ENCODE measurements at places on chromosomes 11 and 22. TPM values are rescaled to one million over a fixed set of nuclear protein-coding genes. Genes with fewer than 3 reads are reported as not detected.
A peak's percentile ranks its signal among the peaks of the same experiment; 100 is the strongest.

DNA sequence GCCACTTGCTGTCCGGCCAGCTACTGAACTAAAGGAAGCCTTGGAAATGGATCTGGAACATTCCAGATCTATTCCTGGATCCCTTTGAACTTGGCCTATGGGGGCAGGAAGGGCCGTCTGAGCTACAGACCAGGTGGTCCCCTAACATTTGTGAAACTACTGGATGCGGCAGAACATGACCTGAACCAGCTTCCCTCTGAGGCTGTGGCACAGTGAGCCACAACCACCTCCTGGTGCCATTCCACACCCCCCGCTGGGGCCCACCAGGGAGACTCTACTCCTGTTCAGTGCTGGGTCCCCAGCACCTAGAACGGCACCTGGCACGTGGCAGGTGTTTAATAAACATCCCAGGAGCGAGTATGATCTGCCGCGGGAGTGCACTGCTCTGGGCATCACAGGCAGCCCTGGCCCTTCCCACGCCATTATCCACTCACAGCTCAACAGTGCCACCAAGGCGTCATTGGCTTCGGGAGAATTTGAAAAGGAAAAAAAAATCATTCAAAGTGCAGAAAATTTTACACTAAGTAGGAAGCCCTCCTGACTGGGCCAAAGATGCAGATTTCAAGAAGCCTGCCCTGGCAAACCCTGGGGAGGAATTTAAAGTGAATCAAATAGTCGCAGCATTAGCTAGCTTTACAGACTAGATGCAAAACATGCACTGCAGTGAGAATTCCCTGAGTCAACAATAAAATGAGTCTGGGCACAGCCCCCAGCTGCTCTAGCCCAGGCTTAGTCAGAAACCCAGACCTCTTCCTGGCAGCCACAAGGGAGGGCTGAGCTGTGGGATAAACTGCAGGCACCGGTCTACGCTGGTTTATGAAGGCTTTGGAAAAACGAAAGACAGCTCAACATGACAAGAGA is 14.3 kb upstream of the EFCAB6 start:
- H3K27me3 ChIP-seq: no peaks in the 10 kb centered on the region
- H3K4me3 ChIP-seq: no peak overlapping the region
- DNase-seq: no peak

DNA sequence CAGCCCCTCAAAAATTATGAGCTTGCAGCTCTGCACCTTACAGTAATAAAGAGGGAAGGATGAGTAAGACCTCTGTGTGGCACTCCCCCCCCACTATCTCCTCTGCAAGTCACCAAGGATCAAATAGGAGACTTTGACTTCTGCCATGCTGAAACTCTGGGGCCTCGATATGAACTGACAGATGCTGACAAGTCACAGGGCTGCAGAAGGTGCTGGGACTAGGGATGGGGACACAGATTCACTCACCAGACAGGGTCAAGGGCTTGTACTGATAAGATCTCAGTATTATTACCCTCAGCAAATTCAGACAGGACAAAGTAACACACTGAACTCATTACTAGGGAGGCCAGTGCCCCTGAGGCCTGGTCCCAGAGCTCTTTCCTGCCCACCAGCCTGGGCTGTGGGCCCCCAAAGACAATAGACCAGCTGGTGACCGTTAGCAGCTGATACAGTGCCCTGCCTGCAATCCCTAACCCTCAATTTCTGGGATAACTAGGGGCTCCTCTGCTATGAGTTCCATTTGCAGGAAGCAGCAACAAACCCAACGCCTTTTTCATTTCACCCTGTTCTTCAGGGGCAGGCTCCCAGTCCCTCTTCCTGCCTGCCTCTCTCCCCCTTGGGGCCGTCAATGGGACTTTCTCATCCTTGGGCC is 20.1 kb downstream of the TMPRSS13 start:
- DNase-seq: peak; percentile 45
- no peaks in the 10 kb centered on the region for H3K27me3 ChIP-seq
- no peak overlapping the region for H3K27ac ChIP-seq
- no peak overlapping the region for H3K4me3 ChIP-seq

The CDC42BPG gene
- 36.0 TPM for total RNA-seq

The FXYD2 gene
- not detected for total RNA-seq

- H3K36me3 ChIP-seq: no peaks in the 10 kb centered on the region
- no peak overlapping the region for H3K27ac ChIP-seq
- H3K27me3 ChIP-seq: peaks cover 1% of the 10 kb centered on the region
- H3K4me3 ChIP-seq: no peak overlapping the region
- no peak for DNase-seq
- no peaks in the 10 kb centered on the region for H3K4me1 ChIP-seq
Observed at GRCh38 chr11:125270711-125271110, 106.2 kb downstream of the PKNOX2 start.

The SULT4A1 gene
- not detected for total RNA-seq

The SLC22A6 gene
- not detected for total RNA-seq

DNA sequence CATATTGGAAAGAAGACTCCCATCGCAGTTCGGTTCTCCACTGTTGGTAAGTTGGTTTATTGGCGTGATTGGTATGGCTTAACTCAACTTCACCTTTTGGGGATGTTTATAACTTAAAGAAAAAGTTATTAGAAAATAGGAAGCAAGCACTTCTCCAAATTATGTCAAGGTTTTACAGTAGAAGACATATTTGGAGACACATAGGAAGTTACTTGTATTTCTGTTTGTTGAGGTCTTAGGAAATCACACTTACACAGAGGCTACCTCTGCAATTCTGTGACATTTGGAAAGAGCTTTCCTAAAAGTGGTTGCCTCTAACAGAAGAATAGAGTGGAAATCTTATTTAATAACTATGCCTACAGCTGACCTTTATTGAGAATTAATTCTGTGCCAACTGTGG is 12.3 kb downstream of the CAT start:
- H3K4me1 ChIP-seq: no peaks in the 10 kb centered on the region
- DNase-seq: no peak
- H3K36me3 ChIP-seq: peaks cover 1% of the 10 kb centered on the region
- H3K27me3 ChIP-seq: no peaks in the 10 kb centered on the region
- H3K27ac ChIP-seq: no peak overlapping the region
- H3K4me3 ChIP-seq: no peak overlapping the region

The MS4A15 gene
- not detected for total RNA-seq

DNA sequence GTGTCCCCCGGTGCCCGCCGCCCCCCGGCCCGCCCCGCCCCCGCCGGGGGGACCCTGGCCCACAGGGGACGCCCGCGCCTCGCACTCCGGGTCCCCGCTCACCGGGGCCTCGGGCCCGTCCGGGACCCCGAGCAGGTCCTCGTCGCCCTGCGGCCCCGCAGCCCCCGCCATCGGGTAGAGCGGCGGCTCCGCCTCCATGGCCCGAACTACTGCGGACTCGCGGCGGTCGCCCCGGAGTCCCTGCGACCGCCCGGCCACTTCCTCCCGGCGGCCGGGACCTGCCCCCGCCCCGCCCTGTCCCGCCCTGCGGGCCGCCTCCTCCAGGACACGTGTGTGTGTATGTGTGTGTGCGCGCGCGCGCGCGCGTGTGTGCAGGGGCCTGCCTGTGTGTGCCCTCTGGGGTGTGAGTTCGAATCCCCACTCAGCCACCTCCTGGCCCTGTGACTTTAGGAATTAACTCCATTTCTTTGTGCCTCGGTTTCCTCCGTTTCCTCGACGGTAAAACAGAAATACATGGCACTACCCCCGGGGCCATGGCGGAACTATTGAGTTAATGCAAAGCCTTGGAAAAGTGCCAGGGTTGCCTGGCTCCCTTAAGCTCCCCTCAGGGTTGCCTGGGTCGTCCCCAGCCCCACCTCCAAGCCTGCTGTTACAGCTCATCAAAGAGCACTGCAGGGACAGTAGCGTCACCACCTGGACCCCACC is at the start of gene UNC93B1:
TSS of gene UNC93B1 (minus strand) at position 252 of the 705 bp plus-strand sequence. CDS start at position 198, 54 bp downstream.
- H3K4me3 ChIP-seq: peak within 1 kb of the TSS; percentile 66
- peak within 1 kb of the TSS; percentile 85 for H3K27ac ChIP-seq
- peaks cover 9% of the 10 kb centered on the region for H3K4me1 ChIP-seq
- H3K27me3 ChIP-seq: no peaks in the 10 kb centered on the region
- 0 out of 2 replicates have a peak, but pooled peaks cover 1% of the 10 kb centered on the region for H3K36me3 ChIP-seq

DNA sequence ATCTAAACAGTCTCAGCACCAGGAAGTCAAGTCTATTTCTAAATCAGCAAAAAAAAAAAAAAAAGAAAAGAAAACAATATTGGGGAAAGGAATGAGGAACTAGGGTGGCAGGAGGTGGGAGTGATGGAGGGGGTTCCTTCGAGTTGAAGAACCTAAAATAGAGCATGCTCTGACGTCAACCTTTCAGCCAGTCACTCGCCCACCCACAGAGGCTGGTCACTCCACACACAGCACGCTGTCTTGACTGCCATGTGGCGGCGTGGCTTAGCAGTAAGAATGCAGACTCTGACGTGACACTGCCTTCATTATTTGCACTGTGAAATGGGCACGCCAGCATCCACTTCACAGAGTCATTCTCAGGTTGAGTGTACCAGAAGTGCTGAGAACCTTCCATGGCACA is 48.3 kb downstream of the LARGE1 start:
- H3K27me3 ChIP-seq: no peaks in the 10 kb centered on the region
- no peak overlapping the region for H3K27ac ChIP-seq
- H3K4me1 ChIP-seq: no peaks in the 10 kb centered on the region
- H3K4me3 ChIP-seq: no peak overlapping the region
- no peak for DNase-seq
- no peaks in the 10 kb centered on the region for H3K36me3 ChIP-seq

DNA sequence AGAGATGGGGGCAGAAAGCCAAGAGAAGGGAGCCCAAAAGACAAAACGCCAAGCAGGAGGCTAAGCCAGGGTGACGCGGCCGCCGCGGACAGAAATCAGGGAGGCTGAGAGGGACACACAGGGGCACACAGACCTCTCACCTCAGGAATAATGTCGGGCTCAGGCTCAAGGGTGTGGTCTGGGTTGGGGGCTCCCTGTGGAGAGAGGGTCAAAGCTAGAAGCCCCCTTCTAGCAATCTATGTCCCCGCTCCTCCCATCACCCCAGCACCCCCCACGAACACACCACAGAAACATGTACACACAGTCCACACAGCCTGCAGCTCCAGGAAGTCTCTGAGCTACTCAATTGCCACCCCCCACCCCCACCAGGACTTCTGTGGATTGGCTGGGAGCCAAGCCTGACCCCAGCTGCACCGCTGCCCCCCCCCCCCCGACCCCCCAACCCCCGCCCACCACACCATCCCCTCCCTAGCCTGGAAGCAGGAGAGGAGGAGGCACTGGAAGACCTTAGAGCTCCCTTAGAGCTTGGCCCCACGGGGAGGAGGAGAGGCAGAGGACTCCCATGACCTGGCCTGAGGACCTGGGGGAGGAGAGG is 6.9 kb downstream of the BCL9L start:
- H3K4me1 ChIP-seq: peaks cover 92% of the 10 kb centered on the region
- 0 out of 2 replicates have a peak, but pooled peaks cover 3% of the 10 kb centered on the region for H3K36me3 ChIP-seq
- peak overlapping the region; percentile 28 for H3K4me3 ChIP-seq
- peak overlapping the region; percentile 100 for H3K27ac ChIP-seq
- no peaks in the 10 kb centered on the region for H3K27me3 ChIP-seq
- DNase-seq: peak; percentile 86

The TECTA gene
- 0.41 TPM for total RNA-seq

The TPBGL gene
- total RNA-seq: 0.19 TPM

The NLRP10 gene
- 0.14 TPM for total RNA-seq

The NXPE4 gene
- not detected for total RNA-seq

DNA sequence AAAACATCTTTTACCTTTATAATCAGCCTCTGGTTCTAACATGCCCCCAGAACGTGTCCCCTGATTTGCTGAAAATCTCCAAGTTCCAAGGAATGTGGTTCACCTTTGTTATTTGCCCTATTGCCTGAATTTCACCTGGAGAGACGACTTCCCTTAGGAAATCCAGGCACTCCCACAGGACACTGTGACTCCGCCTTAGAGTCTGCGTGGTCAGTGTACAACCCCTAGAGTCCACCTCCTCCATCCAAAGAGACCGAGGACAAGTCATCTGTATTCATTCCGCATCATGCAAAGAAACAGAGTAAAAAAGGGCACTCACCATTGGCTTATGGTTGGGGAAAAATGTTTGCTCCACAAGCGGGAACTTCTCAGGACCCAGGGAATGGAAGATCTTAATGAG is 63.1 kb downstream of the TIMP3 start:
- H3K27me3 ChIP-seq: no peaks in the 10 kb centered on the region
- H3K27ac ChIP-seq: no peak overlapping the region
- no peak overlapping the region for H3K4me3 ChIP-seq
- no peak for DNase-seq

DNA sequence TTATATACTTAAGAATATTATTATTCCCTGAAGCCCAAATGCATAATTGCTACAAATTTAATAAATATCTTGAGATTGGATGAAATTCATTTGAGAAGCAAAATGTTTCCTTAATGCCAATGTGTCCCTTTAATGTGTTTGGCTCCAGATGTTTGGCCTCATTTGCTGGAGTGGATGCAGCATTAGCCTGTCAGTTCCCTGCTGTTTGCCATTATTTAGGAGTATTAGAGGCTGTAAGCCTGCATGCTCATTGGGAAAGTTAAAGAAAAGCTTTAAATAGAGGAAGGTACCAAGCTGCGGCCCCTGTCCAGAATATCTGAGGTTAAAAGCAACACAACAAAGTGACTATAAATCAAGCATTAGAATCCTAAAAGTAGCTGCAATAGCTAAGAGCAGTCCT is 54.8 kb upstream of the PITPNB start:
- no peak for DNase-seq
- no peak overlapping the region for H3K4me3 ChIP-seq
- H3K4me1 ChIP-seq: no peaks in the 10 kb centered on the region
- H3K27me3 ChIP-seq: no peaks in the 10 kb centered on the region
- no peak overlapping the region for H3K27ac ChIP-seq

The AGBL2 gene
- 2.9 TPM for total RNA-seq

GRCh38 chr22:37566903-37567798 is 6.9 kb downstream of the CDC42EP1 start:
- peak; percentile 90 for DNase-seq
- no peak overlapping the region for H3K4me3 ChIP-seq
- H3K27me3 ChIP-seq: no peaks in the 10 kb centered on the region
- peaks cover 11% of the 10 kb centered on the region for H3K36me3 ChIP-seq
- H3K4me1 ChIP-seq: peaks cover 80% of the 10 kb centered on the region

The HOATZ gene
- total RNA-seq: not detected

- peaks cover 56% of the 10 kb centered on the region for H3K4me1 ChIP-seq
- peak overlapping the region; percentile 80 for H3K27ac ChIP-seq
- peak; percentile 9 for DNase-seq
- H3K27me3 ChIP-seq: no peaks in the 10 kb centered on the region
Observed at GRCh38 chr11:105202422-105202821, 62.9 kb upstream of the CARD18 start.

- H3K36me3 ChIP-seq: no peaks in the 10 kb centered on the region
- no peaks in the 10 kb centered on the region for H3K27me3 ChIP-seq
- DNase-seq: no peak
- H3K4me1 ChIP-seq: peaks cover 27% of the 10 kb centered on the region
- H3K27ac ChIP-seq: no peak overlapping the region
- H3K4me3 ChIP-seq: no peak overlapping the region
Observed at GRCh38 chr11:65782816-65783228, 2.0 kb upstream of the AP5B1 start.

DNA sequence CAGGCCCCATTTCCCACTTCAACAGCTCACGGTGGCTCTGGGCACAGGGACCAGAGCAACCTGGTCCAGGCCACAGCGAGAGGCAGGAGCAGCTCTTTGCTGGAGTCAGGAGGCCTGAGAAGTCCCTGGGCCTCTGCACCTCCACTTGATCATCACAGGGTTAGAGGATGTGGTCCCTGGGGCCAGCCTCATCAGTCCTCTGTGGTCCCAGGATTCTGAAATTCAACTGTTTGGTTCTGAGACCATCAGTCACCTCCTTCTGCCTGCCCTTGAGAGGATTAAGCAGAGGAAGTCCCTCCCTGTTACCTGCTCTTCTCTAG is 24.9 kb upstream of the CBX7 start:
- H3K4me3 ChIP-seq: no peak overlapping the region
- H3K4me1 ChIP-seq: peaks cover 49% of the 10 kb centered on the region
- H3K27ac ChIP-seq: peak overlapping the region; percentile 70
- no peaks in the 10 kb centered on the region for H3K36me3 ChIP-seq
- DNase-seq: no peak
- H3K27me3 ChIP-seq: no peaks in the 10 kb centered on the region

The KCNE3 gene
- total RNA-seq: 48.1 TPM
